Peyer's patch (tissue), 4 donors: ENCODE measurements at places on chromosomes 1 and 21.

DNA sequence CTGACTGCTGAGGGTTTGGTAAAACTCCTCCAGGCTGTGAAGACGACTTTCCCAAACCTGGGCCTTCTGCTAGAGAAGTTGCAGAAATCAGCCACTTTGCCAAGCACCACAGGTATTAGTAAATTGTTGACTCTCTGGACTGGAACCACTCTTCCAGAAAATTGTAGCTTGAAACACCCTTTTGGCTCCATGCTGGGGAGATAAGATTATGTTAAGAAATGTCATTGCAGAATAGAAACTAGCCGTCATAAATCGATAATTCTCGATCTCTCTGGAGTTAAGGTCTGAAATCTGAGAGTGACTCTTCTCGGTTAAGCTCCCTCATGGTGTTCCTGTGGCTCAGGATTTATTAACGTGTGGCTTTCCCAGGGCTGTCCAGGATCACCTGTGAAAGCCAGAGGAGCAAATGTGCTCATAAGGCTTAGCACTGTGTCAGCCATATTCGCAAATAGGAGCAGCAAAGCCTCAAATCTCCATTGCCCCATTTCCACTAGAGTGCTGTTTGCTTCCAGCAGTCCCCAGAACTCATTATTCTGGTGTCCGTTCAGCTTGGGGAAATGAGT, 54.6 kb downstream of the ZBTB40 start:
- no peak for DNase-seq

DNA sequence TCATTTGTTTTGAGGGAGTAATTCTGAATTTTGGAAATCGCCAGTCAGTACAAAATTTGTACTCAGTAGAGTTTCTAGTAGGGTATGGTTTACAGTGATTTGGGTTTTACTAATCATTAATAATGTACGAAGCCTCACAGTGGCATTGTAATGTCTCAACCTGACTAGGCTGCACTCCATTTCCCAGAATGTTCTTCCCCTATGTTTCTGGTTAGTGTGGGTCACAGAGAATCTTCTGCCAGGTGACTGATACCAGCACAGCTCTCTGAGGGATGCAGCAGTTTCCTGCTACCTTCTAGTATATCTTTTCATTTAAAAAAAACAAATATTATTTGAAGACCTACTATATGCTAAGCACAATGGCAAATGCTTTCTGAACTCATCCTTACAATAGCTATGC, 112.9 kb downstream of the PTPN14 start:
- DNase-seq = no peak

DNA sequence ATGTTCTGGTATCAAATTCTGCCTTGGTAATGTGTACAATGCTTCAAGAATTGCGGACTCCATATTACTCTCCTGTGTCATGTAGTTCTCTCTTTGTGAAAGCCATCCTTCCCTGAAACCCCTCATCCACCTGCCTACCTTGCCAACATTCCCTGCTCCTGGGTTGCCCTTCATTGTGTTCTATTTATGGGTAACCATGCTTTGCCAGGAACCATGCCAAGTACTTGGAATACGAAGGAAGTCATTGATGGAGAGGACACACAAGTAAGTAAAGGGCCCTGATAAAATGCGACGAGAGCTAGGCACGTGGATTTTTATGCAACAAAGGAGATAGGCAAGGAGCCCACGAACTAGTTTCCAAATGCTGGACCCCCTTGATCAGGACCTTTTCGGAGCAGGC, 300.8 kb downstream of the DISC1 start:
- no peak for DNase-seq

- no peak for DNase-seq
Observed at GRCh38 chr1:213962508-213962907, 25.3 kb upstream of the PROX1 start.

DNA sequence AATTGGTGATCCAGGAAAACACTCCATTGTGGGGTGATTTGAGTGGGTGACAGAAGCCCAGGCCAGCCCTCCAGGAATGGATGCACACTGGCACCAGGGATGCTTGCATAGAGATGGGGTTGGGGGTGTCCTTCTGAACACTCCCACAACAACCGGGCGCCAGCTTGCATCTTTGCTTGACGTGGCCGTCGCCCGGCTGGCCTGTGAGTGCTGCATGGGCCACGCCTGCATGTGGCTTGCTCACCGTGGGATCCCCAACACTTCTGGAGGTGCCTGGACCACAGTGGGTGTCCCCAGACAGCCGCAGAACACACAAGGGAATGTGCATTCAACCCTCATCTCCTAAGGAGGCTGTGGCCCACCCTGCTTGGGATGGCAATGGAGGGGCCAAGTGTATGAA, 55.1 kb downstream of the SIK1 start:
- DNase-seq = no peak

GRCh38 chr1:9086045-9086444, 16.6 kb upstream of the SLC2A5 start:
- DNase-seq = no peak

GRCh38 chr1:6000444-6001288, 8.4 kb upstream of the NPHP4 start:
- DNase-seq = peak; percentile 29

DNA sequence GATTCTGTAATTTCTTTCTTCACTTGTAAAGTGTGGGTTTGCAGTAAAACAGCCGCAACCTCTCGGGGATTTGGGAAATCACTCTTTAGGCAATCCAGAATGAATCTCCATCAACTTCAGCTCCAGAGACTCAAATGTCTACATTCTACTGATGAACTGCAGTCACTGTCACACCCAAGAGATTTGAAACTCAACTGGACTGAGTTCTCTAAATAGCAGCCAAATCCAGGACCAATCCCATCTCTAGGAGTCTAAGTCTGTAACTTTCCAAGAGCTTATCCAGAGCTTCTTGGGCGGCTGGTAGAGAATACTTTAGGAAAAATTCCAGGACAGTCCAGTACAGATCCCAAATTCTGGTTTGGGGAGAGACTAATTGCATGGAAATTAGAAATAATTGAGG, 62.9 kb downstream of the ADAMTS1 start:
- no peak for DNase-seq

GRCh38 chr1:158311066-158311465, 20.3 kb downstream of the CD1B start:
- DNase-seq = no peak

DNA sequence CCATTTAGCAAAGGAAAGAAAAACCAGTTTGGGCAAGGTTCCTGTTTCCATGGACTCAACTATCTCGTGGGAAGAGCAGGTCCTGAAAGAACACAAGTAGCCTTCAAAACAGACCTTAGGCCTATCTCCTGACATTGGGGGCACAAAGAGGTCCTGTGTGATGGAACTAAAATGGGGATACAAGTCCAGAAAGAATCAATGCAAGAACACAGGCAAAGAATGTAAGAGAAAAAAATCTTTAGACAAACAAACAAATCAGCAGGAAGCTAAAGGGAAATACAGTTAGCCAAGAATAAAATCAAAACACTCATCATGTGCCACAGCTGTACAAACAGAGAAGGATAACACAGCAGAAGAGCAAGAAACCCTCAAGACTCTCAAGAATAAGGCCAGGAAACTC, 28.2 kb downstream of the SLC30A10 start:
- no peak for DNase-seq

- DNase-seq = peak; percentile 66
Observed at GRCh38 chr1:90721210-90722194, 4.4 kb upstream of the BARHL2 start.

DNA sequence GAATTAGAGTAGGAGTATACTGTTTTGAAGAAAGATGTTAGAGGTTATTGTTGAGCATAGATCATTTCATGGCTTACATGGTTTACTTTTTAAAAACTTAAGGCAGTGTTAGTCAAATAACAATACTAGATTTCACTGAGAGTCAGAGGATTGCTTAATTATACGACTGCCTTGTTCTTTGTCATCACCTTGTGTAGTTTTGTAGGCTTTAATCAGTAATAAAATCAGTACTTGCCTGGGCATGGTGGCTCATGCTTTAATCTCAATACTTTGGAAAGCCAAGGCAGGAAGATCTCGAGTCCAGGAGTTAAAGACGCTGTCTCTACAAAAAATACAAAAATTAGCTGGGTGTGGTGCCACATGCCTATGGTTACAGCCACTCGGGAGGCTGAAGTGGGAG, 41.3 kb upstream of the GPR52 start:
- DNase-seq = no peak

- no peak for DNase-seq
Observed at GRCh38 chr1:201838381-201838780, 9.4 kb downstream of the IPO9 start.

- DNase-seq = no peak
Observed at GRCh38 chr1:4571263-4571662, 83.1 kb upstream of the AJAP1 start.

GRCh38 chr1:3706651-3707297, 45.5 kb upstream of the CCDC27 start:
- no peak for DNase-seq

GRCh38 chr1:95197616-95198252, 36.3 kb upstream of the RWDD3 start:
- no peak for DNase-seq

DNA sequence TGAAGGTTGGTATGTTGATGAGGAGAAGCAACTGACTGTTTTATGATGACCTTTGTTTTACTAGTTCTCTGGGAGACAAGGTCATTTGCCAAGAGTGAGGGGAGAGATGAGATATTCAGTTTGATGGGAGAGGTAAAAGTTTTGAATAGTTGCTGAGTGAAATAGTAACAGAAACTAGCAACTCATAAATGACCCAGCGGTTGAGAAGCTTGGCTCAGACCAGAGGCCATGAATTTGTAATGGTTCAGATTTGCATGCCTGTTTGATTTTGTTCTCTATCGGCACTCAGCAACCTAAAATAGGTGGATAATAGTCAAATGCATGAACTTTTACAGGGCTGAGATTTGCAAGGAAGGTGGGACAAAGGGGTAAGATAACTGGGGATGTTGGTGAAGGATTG, 6.6 kb downstream of the CCDC30 start:
- no peak for DNase-seq

DNA sequence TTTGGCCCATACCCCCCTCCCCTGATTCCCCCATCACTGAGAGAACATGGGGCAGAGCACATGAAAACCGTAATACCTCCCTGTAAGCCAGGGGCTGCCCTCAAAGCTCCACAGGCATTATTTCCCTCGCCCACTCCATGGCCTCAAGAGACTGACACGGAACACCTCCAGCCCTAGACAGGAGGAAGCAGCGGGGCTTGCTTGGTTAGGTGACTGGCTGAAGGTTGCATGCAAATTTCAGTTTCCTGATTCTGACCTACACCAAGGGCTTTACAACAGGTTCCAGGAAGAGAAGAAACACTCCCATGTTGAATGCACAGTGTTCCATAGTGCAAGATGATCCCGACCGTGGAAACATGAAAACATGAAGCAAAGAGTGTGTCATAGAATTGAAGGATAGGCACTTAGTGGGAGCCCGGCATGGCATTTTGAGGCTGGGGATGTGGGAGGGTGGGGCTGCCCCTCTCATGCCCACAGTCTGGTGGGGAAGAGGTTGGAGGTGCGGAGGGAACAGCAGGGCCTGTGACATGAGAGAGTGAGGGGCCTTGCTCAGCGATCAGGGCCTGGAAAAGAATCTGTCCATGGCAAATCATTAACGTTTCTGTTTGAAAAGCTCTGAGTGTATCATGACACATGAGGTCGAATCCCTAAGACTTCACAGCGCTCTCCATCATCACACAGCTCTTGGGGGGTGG, 33.5 kb downstream of the GPR137B start:
- no peak for DNase-seq

DNA sequence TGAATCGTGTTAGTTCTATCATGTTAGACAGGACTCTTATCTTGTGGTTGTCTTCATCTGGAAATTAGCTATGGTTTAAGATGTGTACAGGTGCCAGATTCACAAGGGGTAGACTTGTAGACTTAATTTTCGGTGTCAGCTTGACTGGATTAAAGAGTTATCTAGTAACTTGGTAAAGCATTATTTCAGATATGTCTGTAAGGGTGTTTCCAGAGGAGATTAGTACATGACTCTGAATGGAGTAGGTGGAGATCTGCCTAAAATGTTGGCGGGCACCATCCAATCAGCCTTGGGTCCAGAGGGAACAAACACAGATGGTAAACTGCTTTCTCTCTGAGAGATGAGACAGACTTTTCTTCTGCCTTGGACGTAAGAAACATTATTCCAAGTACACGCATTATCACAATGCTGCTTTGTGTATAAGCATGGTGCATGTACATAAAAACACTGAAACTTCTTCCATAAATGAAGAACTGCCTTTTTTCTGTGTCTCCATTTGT, 434.6 kb downstream of the SMYD3 start:
- DNase-seq = no peak

DNA sequence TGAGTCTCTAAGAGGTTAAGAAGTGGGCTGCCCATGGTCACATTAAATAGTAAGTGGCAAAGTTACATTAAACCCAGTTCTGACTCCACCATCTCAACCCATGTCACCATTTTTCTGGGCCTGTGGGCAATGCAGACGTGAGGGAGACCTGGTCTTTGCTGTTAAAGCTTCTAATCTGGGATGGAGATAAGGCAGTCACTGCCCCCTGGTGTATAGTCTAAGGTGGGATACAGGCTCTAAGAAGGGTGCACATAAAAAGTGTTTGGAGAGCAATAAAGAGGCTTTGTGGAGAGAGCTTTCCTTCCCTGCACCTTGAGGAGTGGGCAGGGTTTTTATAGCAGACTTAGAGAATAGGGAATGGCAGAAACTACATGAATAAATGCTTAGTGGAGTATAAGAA, 141.3 kb downstream of the ROR1 start:
- no peak for DNase-seq

- DNase-seq = no peak
Observed at GRCh38 chr1:31788825-31789256, 24.7 kb upstream of the ADGRB2 start.

- DNase-seq = no peak
Observed at GRCh38 chr1:23039308-23039826, 20.1 kb downstream of the KDM1A start.

- no peak for DNase-seq
Observed at GRCh38 chr1:60861961-60862567, 220.3 kb upstream of the NFIA start.

DNA sequence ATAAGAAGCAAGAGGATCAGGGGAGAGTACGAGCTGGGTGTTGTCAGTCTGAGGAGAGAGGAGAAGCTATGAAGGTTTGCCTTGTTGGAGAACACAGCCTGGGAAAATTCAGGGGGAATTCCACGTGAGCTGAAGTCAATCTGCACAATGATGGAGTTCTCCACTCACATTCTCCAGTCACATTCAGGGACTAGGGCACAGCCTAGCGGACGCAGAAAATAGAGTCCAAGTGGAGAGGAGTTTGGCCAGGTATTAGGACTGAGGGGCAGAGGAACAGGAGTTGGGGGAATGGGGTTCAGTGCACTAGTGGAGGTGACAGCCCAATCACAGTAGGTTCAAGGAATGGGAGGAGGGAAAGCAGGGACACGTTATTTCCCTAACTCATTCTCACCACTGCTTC, 124.0 kb downstream of the KCNH1 start:
- no peak for DNase-seq
